ENCODE measurements at places on chromosomes 5 and 9.
A peak's percentile ranks its signal among the peaks of the same experiment; 100 is the strongest.

DNA sequence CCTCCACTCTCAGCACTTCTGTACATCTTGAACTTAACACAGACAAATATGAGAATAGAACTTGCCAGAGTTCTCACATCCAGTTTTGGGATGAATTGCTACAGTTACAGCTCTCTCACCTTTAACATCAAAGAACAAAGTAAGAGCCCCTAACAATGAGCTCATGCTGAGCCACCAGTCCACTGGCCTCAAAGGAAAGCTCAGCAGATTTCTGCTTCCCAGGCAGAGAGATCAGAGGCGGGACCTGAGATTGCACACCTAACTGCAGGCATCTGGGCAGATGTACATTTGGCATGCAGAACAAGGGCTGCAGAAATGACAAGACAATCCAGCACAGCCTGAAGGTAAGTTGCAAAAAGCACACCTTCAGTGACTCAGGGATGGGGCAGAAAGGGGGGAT, 300.9 kb downstream of the MRPS30 start:
- DNase-seq: no peak

DNA sequence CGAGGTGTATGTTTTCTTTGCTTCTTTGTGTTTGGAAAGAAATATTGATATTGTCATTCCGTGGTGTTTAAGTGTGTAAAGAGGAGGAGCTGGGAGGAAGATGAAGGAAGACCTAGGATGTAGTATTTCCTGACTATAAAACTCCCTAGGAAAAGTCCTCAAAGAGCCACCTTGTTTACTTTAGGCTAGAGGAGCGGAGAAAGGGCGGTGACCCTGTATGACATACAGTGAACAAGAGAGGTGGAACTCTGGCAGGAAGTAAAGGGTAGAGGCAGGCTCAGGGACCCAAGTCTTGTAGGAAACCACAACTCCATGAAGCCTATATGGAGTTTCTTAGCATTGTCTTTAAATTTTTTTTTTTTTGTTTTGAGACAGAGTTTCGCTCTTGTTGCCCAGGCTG, 303.9 kb downstream of the DOCK8 start:
- DNase-seq: no peak

- no peak for DNase-seq
Measured at GRCh38 chr9:88007291-88007650, 32.9 kb upstream of the CDK20 start.

- no peak for DNase-seq
Measured at GRCh38 chr9:105683688-105684275, 10.6 kb upstream of the TMEM38B start.

GRCh38 chr5:101535626-101536025, 632.5 kb upstream of the ST8SIA4 start:
- DNase-seq: no peak

- DNase-seq: peak; percentile 59
Measured at GRCh38 chr5:5288201-5288600, 134.3 kb upstream of the ICE1 start.

DNA sequence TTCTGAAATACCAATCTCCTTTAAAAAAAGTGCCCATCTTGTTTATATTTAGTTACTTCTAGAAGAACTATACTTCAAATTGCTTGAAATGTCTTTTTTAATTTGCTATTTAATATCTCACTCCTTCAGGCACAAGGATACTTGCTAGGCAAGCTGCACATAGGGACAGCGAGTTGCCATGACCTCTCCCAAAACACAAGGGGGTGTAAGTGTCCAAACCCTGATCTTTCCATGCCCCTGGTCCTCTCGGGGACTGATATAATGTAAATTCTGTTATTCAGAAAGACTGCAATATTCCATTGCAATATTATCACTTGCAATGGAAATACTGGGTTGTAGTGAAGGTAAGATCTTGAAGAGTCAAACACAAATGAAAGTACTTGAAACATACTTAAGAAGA, 480.4 kb downstream of the CETN3 start:
- no peak for DNase-seq

DNA sequence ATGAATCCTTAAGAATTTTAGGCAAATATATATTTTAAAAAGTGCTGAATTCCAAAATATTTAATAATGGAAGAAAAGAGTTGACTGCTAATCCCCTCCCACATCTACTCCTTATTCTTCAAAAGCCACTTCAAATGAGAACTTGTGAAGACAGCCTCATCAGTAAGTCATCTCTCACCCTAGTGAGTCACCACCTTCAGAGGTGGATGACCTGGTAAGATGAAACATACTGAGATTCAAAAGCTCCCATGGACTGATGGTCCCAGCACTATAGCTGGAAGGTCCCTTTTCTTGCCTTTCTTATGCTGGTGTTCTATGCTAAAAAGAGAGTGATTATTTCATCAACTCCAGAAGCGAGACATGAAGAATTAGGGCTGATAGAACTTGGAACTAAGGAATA, 37.8 kb upstream of the SPDL1 start:
- DNase-seq: peak; percentile 51

DNA sequence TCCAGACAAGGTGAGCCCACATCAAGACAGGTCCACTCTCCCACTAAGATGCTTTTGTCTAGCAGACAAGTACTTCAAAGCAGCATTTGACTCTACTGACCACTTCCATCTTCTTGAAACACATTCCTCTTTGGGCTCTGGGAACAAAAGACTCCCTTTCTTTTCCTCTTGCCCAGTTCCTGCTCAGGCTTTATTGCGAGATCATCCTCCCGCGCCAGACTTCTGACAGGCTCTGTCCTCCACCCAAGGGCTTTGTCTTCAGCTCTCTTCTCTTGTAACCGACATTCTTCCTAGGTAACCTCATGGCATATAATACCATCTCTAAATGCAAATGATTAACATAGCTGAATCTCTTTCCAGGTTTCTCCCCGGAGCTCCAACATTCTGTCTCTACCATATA, 85.8 kb downstream of the NUDT12 start:
- DNase-seq: no peak

DNA sequence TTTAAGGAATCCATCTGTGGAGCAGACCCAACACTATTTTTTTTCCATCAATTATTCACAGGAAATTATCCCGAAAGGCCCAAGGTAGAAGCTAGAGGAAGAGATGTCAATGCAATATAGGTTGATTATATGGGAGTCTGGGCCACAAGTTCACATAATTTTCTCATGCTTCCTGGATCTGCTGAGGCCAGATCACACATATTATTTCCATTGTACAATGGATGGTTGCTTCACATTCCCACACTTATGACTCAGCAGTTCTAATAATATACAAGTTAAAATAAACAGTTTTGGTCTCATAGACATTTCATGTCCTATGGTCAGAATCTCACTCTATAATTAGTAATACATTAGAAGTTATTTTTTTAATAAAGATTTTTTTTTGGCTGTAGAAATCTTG, 66.0 kb upstream of the PTPRD start:
- DNase-seq: no peak

- no peak for DNase-seq
Measured at GRCh38 chr5:169723103-169723831, 86.2 kb downstream of the DOCK2 start.

GRCh38 chr5:67139030-67139429, 57.6 kb downstream of the CD180 start:
- no peak for DNase-seq

DNA sequence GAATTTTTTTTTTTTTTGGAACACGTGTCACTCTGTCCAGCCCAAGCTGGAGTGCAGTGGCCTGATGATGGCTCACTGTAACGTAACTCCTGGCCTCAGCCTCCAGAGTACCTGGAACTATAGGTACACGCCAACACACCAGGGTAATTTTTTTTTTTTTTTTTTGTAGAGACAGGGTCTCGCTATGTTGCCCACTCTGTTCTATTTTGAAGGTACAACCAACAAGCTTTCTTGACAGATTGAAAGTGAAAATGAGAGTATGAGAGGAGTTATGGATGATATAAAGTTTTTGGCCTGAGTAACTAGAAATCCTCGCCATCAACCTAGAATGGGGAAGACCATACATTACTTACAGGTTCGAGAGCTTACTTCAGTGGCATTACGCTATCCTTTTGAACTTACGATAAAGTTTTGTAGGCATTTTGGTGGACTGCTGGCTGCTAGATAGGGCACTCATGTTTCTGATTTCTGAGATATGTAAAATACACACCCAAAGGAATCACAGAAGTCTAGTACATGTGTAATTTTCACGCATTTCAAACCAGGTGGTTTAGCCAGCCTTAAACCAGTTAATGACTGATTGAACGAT, 806 bp upstream of the CDC42SE2 start:
- no peak for DNase-seq

DNA sequence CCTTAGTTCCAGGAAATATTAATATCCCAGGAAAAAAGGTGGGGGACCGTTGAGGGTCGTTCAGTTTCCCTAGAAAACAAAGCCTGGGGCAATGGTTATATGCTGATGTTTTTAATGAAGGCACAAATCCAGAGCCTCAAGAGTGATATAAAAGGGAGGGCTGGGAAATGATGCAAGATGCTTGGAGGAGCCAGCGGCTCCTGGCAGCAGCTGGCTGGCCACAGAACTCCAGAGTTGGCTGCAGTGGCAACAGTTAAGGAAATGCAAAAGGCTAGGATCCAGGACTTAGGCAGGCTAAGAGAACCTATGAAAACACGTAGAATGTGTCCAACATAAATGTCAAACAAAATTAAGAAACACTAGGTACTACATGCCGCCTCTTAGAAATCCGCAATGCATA, 31.0 kb upstream of the B4GALT1 start:
- DNase-seq: peak; percentile 16

DNA sequence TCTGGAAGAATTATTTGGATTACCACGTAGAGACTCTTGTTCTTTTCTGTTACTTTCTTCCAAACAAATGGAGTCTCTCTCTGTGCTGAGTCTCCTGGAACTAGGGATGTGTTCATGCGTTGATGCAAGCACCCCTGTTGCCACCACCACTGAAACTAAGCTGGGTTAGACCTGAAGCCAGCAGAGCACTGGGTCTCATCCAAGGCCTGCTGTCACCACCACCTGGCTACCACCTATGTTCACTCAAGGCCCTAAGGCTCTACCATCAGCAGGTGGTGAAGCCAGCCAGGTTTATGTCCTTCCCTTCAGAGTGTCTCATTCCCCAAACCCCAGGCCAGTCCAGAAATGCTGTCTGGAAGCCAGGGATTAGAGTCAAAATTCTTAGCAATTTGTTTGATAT, 13.3 kb downstream of the RIC1 start:
- DNase-seq: no peak

DNA sequence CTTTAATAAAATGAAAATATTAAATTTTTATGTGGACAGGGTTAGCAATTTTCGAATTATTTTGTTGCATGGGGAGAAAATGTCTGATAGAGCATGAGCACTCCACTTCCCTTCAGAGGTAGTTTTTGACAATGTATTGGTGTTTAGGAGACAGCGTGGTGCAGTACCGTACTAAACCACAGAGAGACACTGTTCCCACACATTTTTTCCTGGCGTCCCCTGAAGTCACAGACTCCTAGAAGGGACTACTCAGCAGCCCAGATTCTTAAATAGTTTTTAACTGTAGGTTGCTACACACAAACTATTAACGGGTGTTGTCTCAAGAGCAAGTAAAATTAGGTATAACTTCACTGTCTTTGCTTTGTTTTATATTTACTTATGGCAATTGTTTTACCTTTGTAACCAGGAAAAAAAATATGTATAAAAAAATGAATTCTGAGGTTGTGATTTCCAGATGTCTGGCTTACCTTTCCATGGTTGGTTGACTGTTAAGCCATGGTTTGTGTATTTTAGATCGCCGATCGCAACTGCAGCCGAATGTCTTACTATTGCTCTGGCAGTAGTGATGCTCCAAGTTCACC, 171.2 kb downstream of the DOCK8 start:
- DNase-seq: peak; percentile 48

DNA sequence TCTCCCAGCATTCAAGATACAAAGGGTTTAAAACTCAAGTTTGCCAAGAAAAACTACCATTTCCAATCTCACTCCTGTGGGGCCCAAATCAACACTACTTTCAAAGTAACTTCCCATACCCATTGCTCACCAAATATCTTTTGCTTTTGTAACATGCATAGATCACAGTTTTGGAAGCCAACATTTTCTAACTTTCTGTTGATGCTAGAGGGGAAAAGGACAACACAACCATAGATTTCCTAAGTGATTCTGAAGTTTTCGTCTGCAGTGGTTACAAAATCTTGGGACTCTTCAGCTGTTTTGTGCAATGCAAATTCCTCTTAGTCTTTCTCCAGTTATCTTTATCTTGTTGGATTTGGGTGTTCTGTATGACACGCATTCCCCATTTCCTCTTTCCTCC, 94.1 kb upstream of the PAPPA start:
- peak; percentile 31 for DNase-seq

- DNase-seq: no peak
Measured at GRCh38 chr9:8946461-8946860, 1146.9 kb upstream of the DMAC1 start.
